ENCODE measurements at places on chromosomes 7 and 10.
A peak's percentile ranks its signal among the peaks of the same experiment; 100 is the strongest.

DNA sequence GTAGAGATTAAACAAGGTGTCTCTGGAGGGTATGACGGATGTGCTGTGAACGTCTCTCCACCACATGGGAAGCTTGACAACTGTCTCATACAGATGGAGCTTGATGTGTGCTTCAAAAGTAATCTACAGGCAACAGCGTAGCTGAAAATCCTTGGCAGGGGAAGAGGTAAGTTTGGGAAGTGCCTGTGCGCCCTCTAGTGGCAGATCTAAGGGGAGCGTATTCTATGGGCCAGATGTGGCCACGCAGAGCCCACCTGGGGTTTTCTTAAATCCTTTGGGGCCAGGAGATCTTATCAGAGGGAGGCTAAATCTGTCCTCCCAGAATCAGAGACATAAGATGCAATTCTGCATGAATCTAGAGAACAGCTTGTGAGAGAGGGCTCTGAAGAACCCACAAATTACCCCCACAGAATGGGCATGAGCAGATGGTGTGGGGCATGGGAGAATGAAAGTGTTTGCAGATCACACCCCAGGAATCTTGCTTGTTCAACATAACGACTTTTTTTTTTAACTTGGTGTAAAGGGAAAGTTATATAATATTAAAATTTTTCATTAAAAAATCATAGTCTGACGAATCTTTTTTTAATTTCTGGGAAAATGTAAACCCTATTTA is 91.2 kb upstream of the MPP7 start:
- peak; percentile 35 for DNase-seq

GRCh38 chr10:22635650-22636049 is 78.7 kb downstream of the PIP4K2A start:
- DNase-seq = no peak

GRCh38 chr7:87598234-87599009 is 2.3 kb downstream of the ABCB1 start:
- no peak for DNase-seq

DNA sequence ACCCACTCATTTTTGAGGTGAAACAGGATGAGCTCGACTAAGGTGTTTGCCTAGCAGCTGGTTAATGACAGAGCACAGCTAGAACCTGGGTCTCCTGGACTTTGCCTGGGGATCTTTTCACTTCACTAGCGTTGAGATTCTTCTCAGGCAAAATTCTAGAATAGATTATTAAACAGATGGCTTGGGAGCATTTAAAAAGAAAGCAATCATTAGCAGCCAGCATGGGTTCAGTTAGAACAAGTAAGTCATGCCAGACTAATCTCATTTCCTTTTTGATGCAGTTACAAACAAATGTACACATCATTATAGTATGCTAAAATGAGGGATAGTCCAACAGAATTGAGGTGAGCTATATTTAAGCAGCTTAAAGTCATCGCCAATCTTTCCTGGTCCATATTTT is 291.3 kb upstream of the MYO3A start:
- DNase-seq = no peak

DNA sequence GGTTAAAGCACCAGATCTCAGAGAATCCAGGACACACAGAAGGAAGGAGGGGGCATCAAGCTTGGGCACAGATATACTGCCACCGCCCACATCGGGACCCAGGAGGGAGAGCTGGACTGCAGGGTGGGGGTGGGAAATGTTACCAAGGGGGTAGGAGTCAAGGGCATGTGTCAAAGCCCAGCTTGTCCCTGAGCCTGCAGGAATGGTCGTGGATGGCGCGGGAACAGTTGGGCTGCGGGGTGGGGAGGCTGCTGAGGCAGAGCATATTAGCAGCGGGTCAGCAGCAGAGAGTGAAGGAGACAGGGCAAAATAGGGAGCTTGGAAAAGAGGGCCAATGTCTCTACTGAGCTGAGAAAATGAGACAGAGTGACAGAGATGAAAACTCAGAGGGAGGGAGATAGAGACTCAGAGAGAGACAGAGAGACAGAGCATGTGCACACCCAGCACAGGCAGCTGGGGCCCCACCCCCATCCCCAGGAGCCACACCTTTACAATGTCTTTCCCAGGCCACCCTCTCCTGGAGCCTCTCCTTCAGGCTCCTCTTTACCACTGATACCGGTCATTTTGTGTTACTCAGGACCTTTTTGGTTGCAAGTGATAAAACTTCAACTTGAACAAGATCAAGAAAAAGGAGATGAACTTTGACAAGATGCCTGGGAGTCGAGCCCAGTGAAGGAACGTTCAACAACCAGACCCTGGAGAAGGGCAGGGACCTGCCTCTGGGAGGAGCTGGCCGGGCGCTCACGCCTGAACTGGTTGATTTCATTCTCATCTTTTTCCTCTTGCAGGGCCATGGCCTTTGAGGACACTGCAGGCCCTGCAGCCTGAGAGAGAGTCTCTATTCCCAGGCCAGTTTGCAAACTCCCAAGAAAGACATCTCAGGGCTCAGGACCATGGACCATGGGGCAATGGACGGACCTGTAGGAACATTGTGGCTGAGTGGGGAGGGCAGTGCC is 50.0 kb downstream of the AOC1 start:
- DNase-seq = no peak

- no peak for DNase-seq
These were observed 4.4 kb upstream of the MYL10 start for GRCh38 chr7:101633511-101633910.

- no peak for DNase-seq
These were observed 216.1 kb upstream of the PRPS1L1 start for GRCh38 chr7:18243731-18244130.

- no peak for DNase-seq
These were observed 324.8 kb downstream of the DNAJB6 start for GRCh38 chr7:157661611-157661975.

DNA sequence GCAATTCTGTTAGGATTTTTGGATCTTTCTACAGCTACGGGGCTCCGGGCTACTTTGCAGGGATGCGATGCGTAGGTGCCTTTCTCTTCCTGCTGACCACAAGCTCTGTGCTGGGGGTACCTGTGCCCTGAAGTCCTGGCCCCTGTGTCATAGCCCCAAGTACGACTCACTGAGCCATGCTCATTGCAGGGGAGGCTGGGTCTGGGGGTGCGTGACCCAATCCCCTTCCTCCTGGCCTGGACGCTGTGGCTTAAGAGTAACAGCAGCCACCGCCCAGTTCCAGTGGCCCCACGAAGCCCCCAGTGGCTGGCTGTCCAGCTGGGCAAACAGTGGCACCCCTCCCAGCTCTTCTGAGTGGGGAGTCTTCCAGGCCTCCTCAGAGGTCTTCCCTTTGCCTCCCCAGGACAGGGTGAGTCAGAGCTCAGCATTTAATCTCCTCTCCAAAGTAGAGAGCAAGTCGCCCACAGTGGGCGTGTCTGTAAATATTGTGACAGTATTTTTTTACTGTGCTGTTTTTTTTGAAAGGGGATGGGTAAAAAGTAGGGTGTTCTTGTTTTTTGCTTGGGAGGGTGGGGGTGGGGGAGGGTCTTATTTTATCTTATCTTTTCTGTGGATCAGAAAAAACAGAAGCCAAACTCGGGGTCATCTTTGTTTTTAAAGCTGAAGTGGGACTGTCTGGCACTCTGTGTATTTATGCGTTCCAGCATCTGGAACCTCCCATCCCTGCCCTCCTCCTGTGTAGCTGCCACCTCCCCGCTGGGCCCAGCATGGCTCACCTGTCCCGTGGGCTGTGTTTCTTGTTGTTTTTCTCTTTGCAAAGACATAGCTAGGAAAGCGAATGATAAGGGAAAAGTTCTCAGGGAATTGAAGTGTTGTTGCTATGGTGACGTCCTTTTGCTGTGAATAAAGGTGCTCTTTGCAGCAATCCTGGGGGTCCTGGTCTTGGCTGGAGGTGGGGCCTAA is 8.2 kb downstream of the LFNG start:
- DNase-seq = no peak

GRCh38 chr10:117458571-117458970 is 83.3 kb upstream of the PDZD8 start:
- DNase-seq = no peak

GRCh38 chr7:42694894-42695507 is 216.9 kb downstream of the C7orf25 start:
- DNase-seq = no peak

- no peak for DNase-seq
These were observed 29.2 kb upstream of the ATRNL1 start for GRCh38 chr10:115063701-115064658.

DNA sequence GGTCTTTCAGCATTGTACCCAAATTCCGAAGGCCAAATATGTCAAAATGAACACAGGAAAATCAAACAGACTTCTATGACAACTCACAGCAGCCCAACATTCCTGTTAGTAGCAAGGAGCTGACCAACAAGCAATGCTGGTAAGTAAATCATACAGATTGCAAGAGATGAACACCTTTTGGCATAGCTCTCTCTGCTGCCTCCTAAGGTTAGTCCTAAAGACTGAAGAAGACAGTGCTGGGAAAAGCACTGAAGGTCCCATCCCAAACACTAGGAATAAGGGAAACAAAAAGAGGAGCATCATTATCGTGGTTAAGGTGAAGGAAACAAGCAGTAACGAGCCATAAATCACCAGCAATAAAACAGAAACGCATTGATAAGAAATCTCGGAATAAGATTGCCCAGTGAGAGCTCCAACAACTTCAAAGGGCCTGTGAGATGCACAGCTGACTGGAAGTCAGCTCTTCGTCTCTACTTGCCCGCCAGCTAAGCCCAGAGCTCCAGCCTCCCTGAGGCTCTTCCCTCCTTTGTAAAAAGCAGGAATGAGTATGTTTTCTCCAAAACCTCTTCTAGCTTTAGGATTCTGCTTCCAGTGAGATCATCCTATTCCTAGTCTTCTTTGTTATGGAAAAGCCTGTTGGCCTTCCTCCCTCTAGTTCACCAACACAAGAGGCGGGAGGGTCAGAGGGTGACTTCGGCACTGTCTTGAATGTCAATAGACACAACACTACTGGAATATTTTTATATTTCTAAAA is 15.3 kb downstream of the NUDT5 start:
- DNase-seq = no peak

GRCh38 chr10:106577266-106577665 is 587.2 kb downstream of the SORCS1 start:
- no peak for DNase-seq

DNA sequence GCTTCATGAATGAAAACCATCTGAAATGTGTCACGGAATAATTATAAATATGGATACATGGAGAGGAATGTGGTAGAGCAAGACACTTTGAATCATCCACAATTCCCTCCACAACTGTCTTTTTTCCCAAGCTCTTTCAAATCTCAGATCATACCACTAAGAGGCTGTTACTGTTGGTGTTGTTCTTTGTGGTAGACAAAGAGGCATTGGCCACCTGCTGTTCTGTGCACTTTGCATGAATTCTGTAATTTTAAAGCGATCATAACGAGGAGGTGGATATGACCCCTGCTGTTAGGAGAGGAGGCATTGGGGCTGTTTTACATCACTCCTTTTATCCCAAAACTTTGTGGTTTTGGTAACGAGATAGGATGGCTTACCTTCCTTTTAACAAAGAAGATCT is 141.2 kb upstream of the KLF6 start:
- no peak for DNase-seq

DNA sequence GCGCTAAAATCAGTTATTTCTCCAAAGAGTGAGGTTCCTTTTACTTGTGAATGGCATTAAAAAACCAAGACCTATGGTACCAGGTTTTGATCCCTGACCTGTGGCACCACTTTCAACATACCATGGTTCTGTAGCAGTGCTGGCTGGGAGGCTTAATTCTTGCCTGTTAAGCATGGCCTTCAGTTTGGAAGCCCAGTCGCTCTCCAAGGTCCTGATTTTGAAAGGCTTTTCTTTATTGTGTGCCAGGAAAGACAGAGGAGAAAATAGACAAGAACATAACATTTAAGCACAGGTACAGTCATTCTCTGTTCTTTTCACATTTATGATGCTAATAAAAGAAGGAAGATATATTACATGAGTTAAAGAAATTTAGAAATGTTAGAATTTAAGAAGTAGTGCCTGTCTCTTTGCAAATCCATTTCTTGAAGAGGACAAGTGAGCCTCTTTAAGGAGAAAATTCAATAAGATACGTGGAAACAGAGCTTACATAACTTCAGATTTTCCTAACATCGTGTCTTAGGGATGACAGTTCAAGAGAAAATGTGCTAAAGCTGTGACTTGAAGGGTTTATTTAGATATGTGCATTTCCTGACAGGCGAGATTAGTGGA is 357.6 kb downstream of the DPP6 start:
- DNase-seq = no peak

GRCh38 chr7:150988230-150989226 is 2.3 kb upstream of the NOS3 start:
- DNase-seq = peak; percentile 51

- no peak for DNase-seq
These were observed 170.1 kb downstream of the ARHGAP12 start for GRCh38 chr10:31758495-31758894.

DNA sequence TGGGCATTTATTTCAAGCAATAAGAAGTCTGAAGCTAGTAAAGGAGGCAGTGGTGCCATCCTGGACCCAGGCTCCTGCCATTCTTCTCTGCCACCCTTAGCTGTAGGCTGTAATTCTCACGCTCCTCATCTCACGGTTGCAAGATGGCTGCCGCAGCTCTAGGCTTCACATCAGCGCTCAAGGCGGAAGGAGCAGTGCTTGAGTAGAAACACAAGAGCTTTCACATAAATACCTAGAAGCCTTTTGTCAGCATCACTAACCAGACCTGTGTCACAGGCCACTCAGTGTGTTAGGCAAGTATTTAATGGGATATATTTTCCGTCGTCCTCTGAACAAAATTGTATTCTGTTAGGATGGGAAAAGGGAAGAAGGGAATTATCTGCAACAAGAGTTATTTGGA is 118.9 kb upstream of the KLF14 start:
- no peak for DNase-seq

- no peak for DNase-seq
These were observed 128.9 kb downstream of the MTPAP start for GRCh38 chr10:30219971-30220751.

GRCh38 chr10:117457071-117457810 is 82.0 kb upstream of the PDZD8 start:
- DNase-seq = no peak

- DNase-seq = no peak
These were observed 2.7 kb downstream of the CDK13 start for GRCh38 chr7:39952803-39953202.

DNA sequence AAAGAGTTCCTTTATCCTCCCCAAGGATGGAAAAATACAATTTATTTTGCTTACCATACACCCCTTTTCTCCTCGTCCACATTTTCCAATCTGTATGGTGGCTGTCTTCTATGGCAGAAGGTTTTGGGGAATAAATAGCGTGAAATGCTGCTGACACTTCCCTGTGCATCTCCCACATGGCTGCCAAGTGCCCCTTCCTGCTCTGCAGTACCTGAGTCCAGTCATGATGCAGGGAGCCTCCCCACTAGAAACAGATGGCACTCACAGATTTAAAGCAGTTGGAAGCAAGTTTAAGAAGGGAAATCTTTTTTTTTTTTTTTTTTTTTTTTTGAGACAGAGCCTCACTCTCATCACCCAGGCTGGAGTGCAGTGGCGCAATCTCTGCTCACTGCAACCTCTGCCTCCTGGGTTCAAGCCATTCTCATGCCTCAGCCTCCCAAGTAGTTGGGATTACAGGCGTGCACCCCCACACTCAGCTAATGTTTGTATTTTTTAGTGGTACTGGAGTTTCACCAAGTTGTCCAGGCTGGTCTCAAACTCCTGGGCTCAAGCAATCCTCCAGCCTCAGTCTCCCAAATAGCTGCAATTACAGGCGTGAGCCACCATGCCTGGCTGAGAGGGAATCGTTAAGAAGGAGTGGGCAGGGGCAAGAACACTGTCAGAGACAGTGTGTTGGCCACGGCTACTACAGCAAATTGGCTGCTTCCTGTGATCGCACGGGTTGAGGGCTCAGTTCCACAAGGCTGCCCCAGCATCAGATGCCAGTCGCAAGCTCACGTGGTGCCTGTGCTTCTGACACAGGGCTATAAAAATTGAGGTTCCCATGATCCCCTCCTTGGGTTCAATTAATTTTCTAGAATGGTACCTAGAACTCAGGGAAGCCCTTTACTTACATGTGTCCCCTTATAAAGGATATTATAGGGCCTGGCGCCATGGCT is 5.3 kb upstream of the PILRA start:
- no peak for DNase-seq
